ENCODE measurements at places on chromosomes 4 and X.

DNA sequence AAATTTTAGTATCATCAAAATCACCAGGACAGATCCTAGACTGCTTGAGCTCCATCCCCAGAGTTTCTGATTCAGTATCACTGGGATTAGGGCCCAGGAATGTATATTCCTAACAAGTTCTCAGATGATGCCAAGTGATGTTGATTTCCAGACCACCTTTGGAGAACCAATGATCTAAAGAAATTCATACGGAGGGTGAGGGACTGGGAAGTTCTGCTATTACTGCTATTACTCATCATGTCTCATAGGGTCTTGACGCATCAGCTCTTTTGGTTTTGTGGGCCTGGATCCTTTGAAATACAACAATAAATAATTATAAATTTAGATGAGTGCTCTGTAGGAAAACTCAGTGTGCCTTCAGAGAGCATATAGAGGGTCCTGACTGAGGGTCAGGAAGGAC, 59.8 kb upstream of the LGI2 start:
- no peak for DNase-seq

GRCh38 chr4:71614621-71615020, 169.3 kb downstream of the GC start:
- DNase-seq: no peak

GRCh38 chr4:1151541-1151940, 20.8 kb downstream of the SPON2 start:
- no peak for DNase-seq

- no peak for DNase-seq
Observed at GRCh38 chr4:77852892-77853495, 9.6 kb upstream of the MRPL1 start.
